ENCODE measurements at places on chromosomes 1 and 21.

DNA sequence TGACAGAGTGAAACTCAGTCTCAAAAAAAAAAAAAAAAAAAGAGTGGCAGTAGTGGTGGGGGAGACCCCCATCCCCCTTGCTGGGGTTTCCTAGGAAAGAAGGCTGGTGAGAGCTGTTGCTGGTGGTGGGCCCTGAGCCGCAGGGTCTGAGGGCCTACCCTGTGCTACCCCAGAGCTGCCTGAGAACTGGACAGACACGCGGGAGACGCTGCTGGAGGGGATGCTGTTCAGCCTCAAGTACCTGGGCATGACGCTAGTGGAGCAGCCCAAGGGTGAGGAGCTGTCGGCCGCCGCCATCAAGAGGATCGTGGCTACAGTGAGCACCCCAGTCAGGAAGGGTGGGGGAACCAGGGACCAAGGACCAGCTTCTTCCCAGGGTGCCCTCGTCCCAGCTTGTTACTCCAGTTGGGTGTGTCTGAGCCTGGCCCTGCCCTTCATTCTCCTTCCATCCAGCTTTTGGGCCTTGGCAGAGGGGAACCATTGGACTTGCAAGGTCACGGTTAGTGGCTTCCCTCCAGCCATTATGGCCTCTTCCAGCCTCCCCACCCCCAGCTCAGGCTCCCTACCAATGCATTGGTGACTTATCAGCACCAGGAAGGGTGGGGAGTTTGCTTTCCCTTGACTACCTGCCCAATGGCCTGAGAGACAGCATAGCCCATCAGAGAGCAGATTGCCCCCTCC is 10.5 kb downstream of the LDLRAP1 start:
- DNase-seq = no peak

DNA sequence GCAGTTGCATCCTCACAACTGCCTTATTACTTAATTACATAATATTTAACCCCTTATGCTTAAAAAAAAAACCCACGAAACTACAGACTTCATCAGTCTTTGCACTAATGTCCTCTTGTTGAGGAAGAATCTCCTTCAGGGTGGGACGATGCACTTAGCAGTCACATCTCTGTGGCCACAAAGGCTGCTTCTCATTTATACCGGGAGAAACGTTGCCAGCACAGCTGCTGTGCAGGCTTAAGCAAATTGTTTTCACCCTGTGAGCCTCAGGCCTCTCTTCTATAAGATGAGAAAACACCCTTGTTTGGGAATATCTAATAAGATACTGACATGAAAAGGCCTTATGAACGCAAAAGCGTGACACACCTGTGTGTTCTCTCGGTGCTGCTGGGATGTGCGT is 2.9 kb upstream of the OBSCN start:
- no peak for DNase-seq

- DNase-seq = no peak
Observed at GRCh38 chr1:160421881-160422280, 21.5 kb downstream of the VANGL2 start.

GRCh38 chr1:192488058-192488457 is 87.5 kb upstream of the RGS1 start:
- DNase-seq = no peak

GRCh38 chr1:33599516-33600115 is 127.2 kb downstream of the ZSCAN20 start:
- DNase-seq = no peak

DNA sequence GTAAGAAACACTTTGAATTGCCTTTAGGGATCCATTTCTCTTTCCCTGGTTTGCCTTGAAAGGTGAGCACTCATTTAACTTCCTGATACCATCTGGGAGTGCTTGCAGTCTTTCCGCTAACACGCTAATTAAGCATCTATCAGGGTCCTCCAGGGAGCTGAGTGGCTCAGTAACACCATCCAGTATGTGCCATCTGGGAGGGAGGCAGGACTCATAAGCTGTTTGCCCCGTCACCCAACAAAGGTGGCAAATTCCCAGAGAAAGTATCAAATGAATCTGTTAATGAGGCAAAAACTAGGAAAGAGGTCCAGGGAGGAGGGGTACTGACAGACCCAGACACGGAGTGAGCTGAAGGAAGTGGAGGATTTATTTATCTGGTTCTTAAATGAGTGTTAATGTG is 430.9 kb downstream of the HLX start:
- no peak for DNase-seq

- DNase-seq = no peak
Observed at GRCh38 chr21:45421846-45422775, 17.1 kb downstream of the COL18A1 start.

DNA sequence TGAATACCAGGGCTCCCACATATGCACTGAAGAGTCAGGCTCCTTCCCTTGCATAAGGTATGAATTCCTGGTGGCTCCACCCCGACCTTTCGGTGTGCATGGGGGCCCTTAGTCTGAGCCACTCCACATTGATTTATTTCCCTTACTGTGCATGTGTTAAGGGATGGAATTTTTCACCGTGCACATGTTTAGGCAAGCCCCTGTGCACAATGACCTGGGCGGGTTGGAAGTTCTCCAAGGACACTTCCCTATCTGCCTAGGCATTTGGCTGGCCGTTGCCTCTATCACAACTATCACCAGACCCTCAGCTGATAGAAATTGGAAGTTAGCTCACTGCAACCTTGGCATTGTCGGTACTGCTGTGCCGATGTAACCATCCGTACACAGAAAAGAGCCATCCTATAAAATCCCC is 9.7 kb downstream of the S100A6 start:
- DNase-seq = no peak

- DNase-seq = no peak
Observed at GRCh38 chr1:22751124-22751531, 40.5 kb downstream of the EPHB2 start.

DNA sequence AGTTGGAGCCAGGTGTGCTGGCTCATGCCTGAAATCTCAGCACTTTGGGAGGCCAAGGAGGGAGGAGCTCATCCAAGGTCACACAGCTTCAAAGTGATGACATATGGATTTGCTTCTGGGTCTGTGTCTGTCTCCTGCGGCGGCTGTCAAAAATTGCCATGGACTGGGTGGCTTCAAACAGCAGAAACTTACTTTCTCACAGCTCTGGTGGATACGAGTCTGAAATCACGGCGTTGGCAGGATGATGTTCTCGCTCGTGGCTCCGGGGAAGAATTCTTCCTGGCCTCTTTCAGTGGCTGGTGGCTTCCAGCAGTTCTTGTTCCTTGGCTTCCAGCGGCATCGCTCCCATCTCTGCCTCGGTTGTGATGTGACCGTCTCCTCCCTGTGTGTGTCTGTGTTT is 314.8 kb upstream of the C1orf174 start:
- DNase-seq = no peak

DNA sequence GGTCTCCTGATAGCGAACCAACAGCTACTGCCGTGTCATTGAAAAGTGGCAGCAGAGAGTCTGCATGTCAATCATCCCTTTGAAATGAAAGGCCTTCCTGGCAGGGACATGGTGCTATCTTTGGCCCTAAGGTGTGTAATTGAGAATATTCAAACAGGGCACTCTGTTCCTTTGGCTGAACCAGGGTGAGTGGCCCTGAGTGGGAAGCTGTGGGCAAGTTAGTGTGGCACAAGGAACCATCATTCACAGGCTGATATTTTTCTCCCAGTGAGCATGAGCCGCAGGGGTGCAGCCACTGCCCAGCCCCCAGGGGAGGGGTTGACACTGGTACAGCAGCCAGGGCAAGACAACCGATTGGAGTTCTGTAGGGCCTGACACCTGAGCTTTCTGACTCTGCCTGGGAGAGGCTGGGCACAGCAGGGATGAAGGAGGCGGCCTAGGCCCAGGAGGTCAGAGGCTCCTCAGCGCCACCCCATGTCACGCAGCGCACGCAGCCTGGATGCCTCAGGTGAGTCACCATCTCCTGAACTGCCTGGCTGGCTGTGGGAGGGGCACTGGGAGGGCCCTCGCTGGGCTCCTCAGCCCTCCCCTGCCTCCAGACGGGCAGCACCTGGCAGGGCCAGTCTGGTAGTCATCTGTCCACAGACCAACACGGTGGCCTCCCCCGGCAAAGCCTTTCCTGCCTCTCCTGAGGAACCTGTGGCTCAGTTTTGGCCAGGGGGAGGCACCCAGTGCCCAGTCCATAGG is 13.2 kb downstream of the QSOX1 start:
- DNase-seq = no peak

DNA sequence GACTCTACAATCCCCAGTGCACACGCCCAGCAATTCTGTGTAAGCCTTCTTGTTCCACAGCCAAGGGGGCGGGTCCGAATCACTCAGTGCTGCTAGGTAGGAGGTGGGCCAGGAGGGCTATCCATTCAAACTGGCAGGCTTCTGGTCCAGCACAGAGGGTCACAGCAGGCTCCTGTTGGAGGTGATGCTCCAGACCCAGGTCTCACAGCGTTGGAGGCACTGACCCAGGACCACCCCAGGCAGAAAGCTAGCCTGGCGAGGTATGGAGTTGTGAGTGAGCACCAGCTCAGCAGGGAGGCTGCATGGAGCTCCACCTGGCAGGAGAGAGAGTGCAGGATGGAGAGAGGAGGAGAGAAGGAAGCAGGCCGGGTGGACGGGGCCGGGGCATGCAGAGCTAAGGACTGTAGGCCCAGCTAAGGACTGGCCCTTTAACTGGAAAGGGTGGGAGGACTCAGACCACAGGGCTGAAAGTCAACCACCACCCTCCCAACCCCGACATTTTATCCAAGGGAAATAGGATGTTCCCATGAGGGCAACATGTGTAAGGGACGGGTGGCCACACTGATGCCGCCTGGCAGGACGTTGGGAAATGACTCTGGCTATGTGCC is 38.7 kb downstream of the GPR161 start:
- no peak for DNase-seq

DNA sequence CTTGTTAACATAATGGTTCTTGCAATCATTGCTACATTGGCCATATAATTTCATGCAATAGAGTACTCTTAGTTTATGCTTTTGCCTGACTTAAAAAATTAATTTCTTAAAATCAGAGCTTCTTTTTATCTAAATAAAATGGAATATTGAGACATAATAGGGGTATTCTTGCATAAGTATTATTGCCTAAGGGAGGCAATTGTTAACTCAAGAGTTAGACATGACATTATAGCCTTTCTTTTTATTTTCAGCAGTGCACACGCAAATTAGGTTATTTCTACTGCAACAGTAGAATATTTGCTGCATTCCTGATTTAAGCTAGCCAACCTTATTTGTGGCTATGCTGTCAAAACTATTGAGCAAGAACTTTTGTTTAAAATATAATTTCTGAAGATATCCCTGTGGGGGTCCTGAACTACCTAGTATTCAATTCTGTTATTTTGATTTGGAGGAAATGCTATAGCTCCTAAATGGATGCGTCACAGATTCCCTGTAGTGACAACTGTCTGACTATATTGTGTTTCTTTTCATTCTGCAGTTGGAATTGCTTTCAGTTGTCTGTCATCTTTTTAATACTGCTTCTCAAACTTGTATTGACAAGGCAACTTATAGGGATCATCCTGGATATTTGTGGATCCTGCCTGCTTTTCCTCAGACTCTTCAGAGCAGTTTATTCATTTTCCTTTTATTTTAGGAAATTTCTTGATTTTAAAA is 211.0 kb downstream of the PATJ start:
- no peak for DNase-seq

DNA sequence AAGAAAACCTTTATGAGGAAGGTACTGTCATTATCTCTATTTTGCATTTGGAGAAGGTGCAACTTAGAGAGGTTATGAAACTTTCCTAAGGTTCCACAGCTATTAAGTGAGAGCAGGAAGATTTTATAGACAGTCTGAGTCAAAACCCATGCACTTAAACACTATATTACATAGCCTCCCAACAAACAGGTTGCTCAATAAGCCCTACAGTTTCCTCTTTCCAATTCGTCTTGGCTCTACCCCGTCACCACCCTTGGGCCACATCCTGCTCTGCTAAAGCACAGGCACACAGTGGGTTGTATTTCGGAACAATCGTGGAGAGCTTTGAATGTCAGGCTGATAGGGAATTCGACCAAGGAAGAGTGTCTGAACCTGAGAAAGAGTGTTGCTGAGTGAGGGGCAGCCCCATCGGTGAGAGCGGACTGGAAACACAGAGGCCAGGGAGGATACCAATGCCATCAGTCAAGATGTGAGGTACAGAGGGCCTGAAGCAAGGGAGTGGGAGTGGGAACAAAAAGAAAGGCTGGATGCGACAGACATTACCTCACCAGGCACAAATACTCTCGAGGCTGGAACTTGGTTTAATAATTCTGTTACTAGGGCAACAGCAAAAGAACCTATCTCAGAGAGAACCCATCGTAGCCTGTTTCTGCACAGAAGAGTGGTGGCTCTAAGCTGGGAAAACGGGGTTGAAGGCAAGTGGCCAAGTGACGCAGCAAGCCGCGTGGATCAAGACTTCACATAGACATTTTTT is 6.3 kb upstream of the LRRC52 start:
- DNase-seq = no peak

DNA sequence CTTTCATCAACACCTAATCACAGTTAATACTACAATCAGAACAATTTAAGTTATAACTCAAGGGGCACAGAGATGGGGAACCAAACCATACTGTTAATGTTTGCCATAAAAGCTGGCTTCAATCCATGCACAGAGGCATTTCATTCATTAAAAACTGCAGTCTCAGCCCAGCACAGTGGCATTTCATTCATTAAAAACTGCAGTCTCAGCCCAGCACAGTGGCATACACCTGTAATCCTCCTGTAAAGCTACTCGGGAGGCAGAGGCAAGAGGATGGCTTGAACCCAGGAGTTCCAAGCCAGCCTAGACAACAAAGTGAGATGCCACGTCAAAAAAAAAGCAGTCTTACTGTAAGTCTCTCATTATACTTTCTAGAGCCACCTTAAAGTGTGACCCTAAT is 29.2 kb downstream of the ARID4B start:
- DNase-seq = no peak

- no peak for DNase-seq
Observed at GRCh38 chr21:40120940-40121575, 253.8 kb downstream of the PCP4 start.

Data from astrocyte (in vitro differentiated cells and primary cell).